NK-92 treated with Interleukin-12 subunit alpha and Interleukin-12 subunit beta, amount 100 ng/mL, for 24 hours (cell line): ENCODE measurements at places on chromosomes 12 and 14.

DNA sequence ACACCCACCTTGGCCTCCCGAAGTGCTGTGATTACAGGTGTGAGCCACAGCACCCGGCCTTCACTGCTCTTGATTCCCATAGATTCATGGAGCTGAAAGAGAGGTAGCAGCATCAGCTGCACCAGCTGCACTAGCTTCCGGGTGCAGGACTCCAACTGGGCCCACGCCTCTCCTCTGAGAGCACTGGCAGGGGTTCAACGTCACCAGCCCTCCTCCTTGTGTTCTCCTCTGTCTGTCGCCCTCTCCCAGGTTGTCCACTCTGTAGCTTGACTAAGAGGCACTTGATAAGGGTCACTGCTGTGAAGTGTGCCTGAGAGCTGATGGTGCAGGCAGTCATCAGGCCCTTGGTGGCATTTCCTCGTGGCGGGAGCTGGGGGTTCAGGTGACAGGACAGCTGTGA lies 28.3 kb downstream of the MLXIP start:
- DNase-seq, result no peak

GRCh38 chr12:46260913-46261476 lies 7.8 kb downstream of the SLC38A1 start:
- no peak for DNase-seq

DNA sequence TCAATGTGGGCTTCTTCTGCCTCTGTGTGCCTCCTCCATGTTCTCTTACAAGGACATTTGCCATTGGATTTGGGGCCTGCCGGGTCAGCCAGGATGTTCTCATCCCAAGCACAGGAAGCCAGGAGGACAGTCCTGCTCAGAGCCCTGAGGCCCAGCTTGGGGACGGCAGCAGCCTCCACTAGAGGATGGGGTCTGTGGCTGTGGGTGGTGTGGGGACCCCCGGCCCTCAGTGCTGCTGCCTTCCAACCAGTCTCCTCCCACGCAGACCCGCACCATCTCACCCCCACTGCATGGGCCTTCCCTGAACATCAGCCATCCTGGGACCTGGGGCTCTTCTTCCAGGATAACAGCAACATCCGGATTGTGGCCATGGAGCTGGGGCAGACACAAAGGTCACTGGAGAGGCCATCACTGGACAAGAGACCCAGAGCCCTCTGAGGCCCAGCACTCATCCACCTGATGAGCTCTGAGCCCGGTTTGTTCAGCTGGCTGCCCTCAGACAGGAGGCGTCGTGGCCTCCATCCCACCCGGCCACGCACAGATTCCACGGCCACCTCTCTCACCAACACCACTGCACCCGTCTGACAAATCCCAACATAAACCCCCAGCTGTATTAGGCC lies 56.5 kb upstream of the C14orf180 start:
- DNase-seq, result no peak

DNA sequence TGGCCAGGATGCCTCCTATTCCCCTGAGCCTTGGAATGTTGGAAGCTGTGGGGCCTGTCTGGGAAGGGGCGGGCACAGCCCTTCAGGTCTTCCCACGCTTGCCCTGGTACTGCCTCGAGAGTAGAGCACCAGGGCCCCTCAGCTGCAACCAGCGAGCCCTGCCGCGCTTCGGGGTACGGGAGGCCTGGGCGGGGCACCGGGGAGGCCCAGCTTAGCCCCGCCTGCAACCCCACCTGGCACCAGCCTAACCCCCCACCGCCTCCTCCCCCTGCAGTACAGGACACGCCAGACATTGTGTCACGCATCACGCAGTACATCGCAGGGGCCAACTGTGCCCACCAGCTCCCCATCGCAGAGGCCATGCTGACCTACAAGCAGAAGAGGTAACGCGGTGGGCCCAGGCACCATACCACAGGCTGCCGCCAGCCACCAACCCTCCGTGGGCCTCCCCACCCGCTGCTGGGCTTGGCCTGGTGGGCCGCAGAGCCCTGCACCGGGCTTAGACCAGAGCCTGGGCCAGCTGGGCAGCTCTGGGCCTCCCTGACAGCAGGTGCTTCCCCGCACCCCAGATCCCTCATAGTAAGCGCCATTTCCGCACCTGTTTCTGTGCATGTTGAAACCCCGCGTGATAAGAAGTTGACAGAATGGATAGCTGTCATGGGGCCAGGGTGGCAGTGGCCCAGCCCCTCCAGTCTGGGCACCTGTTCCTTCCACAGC lies 13.6 kb upstream of the TEX22 start:
- DNase-seq, result no peak

DNA sequence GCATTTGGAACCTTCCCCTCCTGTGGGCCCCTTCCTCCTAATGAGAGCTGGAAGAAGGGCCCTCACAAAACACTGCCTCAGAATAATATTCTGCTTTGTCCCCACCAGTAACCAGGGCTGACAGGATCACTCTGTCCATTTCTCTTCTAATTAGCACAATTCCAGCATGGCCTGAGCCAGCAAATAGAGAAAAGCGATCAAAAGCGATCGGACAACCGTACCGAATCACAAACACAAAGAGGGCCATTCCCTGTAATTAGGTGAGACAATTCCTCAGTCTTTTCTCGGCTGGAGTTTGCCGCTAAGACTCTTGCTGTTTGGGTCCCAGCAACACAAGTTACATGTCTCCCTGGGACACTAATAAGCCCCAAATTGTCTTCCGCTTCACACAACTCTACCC lies 35.6 kb upstream of the VSX2 start:
- DNase-seq, result no peak

- no peak for DNase-seq
Measured at GRCh38 chr14:88628462-88628861, 65.6 kb downstream of the ZC3H14 start.

GRCh38 chr12:47813511-47814196 lies 6.0 kb downstream of the HDAC7 start:
- peak; percentile 37 for DNase-seq

DNA sequence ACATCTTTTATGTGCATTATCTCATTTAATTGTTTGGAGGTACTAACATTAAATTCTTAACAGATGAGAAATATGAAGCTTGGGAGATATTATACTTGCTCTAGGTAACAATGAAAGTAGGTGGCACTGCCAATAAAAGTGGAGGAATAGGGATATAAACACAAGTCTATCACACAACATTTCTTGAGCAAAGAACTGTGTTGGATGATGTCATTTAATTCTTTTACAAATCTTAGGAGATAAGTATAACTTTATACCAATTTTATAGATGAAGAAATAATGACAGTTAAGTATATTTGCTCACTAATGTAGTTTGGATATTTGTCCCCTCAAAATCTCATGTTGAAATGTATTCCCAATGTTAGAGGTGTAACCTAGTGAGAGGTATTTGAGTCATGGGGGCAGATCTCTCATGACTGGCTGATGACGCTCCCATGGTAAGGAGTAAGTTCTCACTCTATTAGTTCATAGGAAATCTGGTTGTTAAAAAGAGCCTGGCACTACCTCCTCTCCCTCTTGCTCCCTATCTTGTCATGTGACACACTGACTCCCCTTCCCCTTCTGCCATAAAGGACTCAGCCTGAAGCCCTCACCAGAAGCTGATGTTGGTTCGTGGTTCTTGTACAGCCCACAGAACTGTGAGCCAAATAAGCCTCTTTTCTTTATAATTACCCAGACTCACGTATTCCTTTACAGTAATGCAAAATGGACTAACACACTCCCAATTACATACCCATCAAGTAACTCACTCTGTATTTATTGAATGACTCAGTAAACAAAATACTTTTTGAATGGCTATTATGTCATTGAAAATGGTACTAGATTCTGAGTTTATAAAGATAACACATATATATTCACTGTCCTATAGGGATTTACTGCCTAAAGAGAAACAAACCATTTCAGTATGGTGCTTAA lies 146.8 kb upstream of the KITLG start:
- DNase-seq, result no peak

- no peak for DNase-seq
Measured at GRCh38 chr14:61285364-61285763, 4.2 kb upstream of the TMEM30B start.

GRCh38 chr12:108691998-108692808 lies 39.1 kb downstream of the CORO1C start:
- DNase-seq, result no peak

DNA sequence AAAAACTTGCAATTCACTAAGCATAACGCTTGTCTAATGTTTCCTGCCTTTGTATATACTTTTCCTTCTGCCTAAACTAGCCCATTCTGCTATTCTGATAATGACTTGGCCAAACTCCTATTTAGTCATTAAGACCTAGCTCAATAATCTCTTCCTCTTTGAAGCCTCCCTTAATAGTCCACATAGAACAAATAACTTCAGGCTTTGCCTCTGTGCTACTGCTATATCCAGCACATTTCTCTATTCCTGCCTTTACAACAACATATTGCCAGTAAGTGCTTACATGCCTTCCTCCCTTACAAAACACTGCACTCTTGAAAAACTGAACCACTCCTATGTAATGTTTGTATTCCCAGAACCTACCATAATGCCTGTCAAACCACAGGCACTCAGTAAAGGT lies 13.8 kb downstream of the PRICKLE1 start:
- DNase-seq, result no peak

DNA sequence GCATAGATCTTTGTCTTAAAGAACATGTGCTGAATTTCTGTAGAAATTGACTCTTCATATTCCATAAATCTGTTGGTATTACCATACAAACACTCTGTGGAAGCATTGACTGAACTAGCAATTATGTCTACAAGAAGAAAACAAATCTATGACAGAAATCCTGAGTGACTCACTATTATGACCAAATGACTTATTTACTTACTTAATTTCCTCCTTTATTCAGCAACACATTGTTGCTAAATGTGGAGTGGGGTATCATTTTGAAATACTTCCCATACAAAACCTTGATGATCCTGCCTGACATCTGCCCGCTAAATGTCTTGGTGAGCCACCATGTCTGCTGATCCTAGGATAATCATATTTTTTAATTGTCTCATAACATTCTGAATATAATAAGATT lies 99.1 kb upstream of the SLCO1C1 start:
- DNase-seq, result no peak

DNA sequence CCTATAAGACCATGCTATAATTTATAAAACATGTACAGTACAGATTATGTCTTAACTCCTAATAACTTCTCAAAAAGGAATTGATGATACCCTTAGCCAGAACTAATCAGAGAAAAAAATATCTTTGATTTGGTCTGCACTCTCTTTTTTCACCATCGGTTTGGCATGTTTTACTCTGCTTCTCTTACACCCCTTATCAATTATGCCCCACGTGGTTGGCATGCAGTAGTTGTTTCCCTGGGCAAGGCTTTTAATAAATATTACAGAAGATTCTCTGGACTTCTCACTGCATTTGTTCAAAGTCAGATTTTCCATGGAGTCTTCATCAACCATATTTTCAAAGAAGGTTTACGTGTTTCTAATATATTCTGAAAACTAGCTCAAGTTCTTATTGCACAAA lies 167.4 kb upstream of the LRIG3 start:
- no peak for DNase-seq

GRCh38 chr14:78610994-78611393 lies 440.8 kb downstream of the NRXN3 start:
- no peak for DNase-seq

GRCh38 chr14:96804895-96805294 lies 7.7 kb downstream of the VRK1 start:
- DNase-seq, result no peak

DNA sequence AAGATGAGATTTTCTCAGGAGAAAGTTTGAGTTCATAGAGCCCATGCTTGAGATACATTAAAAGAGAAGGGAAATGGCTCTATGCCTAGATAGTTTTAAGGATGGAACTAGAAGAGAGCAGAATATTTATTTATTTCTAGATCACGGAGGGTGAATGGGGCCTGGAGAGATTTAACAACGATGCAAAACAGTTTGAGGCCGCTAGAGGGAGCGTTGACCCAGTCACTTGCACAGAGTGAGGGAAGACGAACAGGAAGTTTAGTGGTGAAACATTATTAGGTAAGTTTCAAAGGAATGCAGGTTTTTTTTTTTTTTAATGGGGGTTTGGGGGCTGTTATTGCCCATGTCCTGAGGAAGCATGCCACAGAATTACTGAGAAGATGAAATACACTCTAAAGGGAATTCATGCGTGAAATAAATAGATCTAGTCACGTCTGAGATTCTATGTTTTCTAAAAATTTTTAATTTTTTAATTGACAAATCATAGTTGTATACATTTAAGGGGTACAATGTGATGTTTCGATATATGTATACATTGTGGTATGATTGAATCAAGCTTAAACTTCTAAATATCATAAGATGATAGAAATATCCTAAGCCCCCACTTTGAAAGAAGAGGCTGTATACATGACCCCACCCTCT lies 14.8 kb upstream of the PPP1R1A start:
- DNase-seq, result peak; percentile 9

DNA sequence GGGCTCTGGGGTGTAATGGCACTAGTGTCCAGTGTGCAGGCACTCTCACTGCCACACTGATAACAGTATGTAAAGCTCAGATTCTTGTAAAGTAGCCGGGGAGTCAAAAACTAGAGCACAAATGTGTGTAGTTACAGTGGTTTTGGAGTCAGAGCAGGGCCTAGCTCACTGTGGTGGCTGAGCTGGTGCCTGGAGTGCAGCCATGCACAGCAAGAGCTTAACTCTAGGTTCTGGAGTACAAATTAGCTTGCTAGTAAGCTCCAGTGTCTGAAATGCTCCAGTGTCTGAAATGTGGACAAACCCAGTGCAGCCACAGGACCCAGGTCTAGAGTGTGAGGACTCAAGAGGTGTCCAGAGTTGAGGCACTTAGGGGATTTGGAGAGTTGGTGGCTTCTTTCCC lies 149.2 kb downstream of the MSRB3 start:
- DNase-seq, result no peak

DNA sequence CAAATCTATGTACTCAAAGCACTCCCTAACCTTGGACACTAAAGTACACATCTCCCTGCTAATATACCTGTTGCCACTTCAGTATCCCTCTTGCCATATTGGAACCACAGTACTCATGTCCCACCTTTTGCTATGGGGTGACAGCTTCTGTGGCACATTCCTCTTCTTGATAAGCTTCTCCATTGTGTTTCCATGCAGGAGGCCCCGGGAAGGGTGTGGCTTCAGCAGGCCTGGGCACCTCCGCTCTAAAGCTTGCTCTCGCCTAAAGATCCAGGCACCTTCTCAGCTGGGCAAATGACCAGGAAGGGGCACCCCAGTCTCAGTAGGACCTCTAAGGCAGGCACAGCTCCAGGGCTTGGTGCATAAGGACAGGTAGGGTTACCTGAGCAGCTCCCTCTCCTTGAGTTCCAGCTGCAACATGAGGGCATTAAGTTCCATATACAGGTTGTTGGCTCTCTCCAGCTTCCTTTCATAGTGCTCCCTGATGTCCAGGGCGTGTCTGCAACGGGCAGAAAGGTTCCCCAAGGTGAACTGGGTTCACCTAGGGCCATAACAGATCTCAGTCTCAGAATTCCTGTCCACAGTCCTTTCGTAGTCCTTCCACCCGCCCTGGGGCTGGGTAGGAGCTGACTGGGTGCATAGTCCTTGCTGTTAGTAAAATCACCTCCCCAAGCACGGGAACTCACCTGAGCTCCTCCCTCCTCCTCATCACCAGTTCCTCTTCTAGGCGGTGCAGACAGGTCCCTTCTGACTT lies 15.9 kb downstream of the MAP3K12 start:
- DNase-seq, result no peak

DNA sequence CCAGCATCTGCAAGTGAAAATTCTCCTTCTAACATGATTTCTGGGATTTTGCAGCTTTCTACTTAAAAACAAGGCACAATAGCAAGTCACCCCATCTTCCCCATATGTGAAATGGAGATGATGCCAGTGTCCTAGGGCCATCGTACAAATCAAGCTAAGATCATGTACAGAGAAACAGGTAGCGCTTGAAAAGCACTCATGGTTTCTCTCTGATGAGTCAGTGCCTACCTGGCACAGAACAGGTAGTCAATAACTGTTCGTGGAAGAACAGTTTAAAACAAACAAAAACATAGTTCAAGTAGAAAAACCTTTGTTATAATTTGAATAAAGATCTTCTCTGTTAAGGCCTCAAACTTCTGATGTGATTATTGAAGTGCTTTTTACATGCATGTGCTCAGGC lies 46.9 kb downstream of the RAD52 start:
- DNase-seq, result no peak
